ENCODE measurements at places on chromosomes 2 and 18. TPM values are rescaled to one million over a fixed set of nuclear protein-coding genes. Genes with fewer than 3 reads are reported as not detected.
A peak's percentile ranks its signal among the peaks of the same experiment; 100 is the strongest.

- no peak for DNase-seq
Measured at GRCh38 chr2:190378880-190379237, 29.3 kb upstream of the MFSD6 start.

GRCh38 chr2:19751631-19752030 is 150.2 kb downstream of the TTC32 start:
- no peak for DNase-seq

DNA sequence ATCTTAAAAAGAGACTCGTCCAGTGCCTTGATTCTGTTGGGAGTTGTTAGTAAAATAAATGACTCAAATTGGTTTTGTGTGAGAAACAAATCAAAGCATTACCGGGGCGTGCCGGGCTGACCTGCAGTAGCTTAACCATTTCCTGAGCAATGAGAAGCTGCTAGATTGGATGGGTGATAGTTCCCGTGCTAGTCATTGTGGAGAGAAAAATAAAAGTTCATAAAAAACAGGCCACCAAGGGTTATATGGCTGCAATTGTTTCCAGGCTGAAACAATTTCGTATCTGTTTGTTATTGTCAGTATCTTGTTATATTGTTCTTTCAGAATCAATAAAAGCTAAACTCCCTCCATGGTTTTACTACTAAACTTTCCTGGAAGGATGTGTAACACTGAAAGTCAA is 314.4 kb downstream of the MTX2 start:
- DNase-seq: no peak

DNA sequence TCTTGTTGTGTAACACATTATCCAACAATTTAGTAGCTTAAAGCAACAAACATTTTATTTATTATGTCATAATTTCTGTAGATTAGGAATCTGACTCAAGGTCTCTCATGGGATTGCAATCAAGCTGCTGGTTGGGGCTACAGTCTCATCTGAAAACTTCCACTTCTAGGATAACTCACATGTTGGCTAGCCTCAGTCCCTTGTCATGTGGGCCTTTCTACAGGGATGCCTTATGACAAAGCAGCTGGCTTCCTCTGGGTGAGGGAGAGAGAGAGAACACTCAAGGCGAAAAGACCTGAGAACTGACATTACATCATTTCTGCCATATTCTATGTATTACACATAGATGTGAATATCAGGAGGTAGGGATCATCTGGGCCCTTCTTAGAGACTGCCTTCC is 317.9 kb upstream of the VRK2 start:
- DNase-seq: no peak

- no peak for DNase-seq
Measured at GRCh38 chr18:43819397-43819796, 542.1 kb upstream of the SYT4 start.

- peak; percentile 58 for DNase-seq
Measured at GRCh38 chr2:203936535-203936934, at the start of gene ICOS. Gene ICOS, plus strand, starts transcription at chr2:203936763. Its CDS starts 52 bp downstream, at chr2:203936815.

GRCh38 chr18:60389314-60389713 is 16.7 kb upstream of the MC4R start:
- DNase-seq: no peak

GRCh38 chr2:47313728-47314127 is 89.2 kb upstream of the MSH2 start:
- no peak for DNase-seq

DNA sequence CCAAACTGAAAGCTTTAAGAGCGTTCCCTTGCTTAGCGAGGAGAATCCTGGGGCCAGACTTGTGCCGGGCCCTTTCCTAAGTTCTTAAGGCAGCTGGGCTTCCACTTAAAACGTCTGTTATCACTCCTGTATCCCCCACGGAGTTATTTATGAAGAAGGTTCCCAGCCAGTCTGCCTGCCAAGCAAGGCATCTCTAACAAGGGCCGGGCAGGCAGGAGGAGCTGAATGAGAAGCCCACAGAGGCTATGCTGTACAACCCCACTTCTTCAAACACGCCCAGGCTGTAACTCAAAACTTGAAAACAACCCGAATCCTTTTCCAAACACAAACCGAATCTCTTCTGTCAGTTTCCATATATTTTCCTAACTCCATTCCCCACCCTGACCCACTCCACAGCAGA is 39.0 kb upstream of the ZFP36L2 start:
- DNase-seq: no peak

GRCh38 chr18:46155641-46156051 is 51.5 kb downstream of the HAUS1 start:
- DNase-seq: no peak

- no peak for DNase-seq
Measured at GRCh38 chr18:54257015-54257414, 12.3 kb upstream of the POLI start.

Gene CIB4
- polyA plus RNA-seq: not detected

Gene MLPH
- polyA plus RNA-seq: not detected

Gene TUBB8B
- polyA plus RNA-seq: not detected

Gene GREB1L
- 0.13 TPM for polyA plus RNA-seq

Measured in CD8-positive, alpha-beta memory T cell (primary cell).